ENCODE measurements at places on chromosomes 3 and 15.

DNA sequence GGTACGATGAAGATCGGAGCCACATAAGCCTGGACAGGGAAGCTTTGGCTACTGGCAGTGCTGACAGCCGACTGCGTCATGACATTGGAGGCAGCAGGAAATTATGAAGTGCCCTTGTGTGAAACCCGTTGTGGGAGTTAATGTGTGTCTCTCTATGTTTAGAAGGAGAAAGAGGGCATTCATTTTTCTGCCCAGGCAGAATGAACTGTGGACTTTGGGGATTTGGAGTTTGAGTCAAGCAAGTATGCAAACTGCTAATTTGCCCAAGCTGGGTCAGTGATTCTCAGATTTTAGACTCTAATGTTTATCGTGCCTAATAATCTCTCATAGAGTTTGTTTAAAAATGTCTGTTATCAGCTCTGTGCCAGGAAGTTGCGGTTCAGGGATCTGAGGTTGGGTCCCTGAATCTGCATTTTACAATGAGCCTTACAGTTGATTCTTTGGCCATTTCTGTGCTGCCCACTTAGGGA, 5.6 kb downstream of the CTXND1 start:
- no peak for DNase-seq

DNA sequence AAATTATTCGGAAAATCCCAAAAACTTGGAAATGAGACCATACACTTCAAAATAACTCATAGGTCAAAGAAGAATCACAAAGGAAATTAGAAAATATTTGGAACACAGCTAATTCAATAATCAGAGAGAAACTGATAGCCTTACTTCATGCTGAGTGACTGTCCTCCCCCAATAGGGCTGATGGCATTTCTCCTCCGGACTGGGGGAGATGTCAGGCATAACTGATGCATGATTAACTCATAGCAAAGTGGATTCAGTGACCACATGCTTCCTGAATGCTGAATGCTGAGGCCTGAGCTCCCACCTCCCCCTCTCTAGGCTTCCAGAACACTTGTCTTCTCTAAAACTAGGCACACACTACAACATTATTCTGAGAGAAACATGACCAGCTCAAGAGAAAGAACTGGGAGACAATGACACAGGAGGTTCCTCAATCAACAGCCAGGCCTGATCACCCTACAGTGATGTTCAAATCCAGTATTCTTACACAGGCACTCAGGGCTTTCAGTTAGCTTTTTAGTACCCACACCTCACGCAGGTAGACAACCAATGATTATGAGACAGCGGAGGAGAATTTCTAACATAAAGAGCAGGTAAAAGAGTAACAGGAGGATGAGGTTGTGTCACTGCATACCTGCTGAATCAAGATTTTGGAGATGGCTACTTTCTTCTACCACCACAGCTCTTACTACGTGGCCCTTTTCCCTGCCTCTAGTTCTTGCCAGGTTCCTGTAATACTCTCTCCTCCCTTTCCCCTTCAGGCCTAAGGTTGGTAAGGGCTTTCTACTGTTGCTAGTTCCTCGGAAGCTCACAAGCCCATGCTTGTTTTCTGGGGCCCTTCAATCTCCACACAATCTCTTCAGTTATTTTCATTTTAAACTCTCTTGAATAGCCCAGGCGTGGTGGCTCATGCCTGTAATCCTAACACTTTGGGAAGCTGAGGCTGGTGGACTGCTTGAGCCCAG, 96.1 kb downstream of the FMN1 start:
- no peak for DNase-seq

GRCh38 chr3:44913868-44914468, 39.6 kb downstream of the TGM4 start:
- DNase-seq: peak; percentile 16

GRCh38 chr3:15148614-15149013, 49.7 kb upstream of the RBSN start:
- no peak for DNase-seq

GRCh38 chr3:95277613-95278012, 1214.8 kb downstream of the NSUN3 start:
- DNase-seq: no peak

GRCh38 chr3:144652573-144652972, 681.0 kb downstream of the DIPK2A start:
- no peak for DNase-seq

DNA sequence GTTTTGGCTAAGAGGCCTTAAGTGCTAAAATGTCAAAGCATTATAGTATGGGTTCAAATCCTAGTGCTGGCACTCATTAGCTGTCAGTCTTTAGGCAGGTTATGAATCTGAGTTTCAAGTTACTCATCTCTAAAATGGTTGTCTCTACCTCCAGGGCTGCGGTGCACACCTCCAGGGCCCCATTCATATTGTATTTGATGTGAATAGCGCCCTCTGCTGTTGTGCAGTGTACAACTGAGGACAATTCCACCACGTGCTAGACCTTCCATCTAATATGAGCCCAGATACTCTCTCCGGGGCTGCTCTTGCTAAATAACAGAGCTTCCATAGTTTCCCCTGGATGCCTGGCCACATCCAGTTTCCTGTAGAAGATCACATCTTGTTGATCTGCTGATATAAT, 54.3 kb downstream of the OXNAD1 start:
- peak; percentile 81 for DNase-seq

- DNase-seq: no peak
These were observed 153.5 kb upstream of the GOLIM4 start for GRCh38 chr3:168249205-168249549.

DNA sequence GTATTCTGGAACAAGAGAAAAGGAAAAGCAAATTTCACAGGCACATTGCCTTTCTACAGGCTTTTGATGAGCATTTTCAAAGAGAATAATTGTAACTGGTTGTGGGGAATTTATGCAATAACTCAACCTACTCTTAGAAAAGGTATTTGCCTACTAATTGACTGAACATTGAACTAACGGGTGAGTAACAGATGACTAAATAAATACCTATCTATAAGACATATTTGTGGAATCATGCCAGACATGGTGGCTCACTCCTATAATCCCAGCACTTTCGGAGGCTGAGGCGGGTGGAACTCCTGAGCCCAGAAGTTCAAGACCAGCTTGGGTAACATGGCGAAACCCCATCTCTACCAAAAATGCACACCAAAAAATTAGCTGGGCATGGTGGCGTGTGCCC, 367.7 kb downstream of the CGGBP1 start:
- no peak for DNase-seq

DNA sequence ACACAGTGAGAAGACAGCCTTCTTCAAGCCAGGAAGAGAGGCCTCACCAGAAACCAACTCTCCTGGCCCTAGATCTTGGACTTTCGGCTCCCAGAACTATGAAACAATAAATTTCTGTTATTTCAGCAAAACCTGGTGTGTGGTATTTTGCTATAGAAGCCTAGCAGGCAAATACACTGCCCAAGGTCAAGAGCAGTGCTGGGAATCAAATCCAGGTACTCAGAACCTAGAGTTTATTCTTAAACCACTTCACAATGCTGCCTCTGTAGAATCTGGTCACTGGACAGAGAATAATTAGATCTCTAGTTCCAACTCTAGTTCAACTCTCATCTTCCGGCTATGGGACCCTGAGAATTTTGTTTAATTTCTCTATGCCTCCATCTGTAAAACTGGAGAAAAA, 46.6 kb downstream of the ATP13A4 start:
- no peak for DNase-seq

- no peak for DNase-seq
These were observed 171.9 kb downstream of the ERC2 start for GRCh38 chr3:56296361-56296760.

- no peak for DNase-seq
These were observed 40.3 kb downstream of the HGD start for GRCh38 chr3:120641696-120642246.

DNA sequence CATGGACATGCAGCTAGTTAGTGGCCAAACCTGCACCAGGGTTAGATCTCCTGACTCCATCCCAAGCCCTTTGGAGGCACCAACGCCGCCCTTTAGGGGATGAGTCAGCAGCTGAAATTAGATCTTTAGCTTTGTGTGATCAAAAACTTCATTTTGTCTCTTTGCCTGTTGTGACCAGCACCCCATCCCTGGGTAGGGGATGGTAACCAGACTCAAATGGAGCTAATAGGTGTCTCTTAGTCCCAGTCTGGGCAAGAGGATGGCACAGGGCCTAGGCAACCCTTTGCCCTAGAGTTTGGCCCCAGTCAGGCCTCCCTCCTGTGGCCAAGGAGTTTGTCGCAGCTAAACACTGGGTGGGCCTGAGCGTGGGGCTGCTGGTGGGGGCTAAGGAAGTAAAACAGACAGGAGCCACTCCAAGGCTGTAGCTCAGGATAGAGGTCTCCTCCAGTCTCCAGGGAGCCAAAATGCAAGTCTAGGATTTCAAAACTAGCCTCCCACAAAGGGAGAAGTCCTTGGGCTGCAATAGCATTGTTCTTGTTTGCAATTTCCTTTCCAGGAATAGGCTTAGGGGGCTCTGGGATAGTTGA, 105.1 kb downstream of the CPN2 start:
- no peak for DNase-seq

GRCh38 chr15:34213690-34214089, 3.8 kb upstream of the KATNBL1 start:
- DNase-seq: no peak

GRCh38 chr3:56775445-56775837, 26.3 kb downstream of the ARHGEF3 start:
- DNase-seq: no peak

DNA sequence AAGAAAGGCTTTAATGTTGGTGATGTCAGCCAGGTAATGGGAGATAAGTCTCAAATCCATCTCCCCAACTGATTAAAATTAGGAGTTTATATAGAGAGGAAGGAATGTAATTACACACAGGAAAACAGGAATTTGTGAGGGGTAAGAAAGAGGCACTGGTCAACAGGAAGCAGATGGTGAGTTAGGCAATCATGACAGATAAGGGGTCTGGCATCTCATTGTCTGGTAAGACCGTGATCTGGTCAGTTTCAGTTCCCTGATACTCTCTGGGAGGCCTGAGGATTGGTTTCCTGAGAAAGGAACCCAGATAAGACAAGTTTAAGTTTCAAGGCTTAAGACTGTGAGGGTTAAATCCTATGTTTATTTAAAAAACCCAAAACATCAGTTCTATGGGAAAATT, 414.7 kb upstream of the ARRDC4 start:
- no peak for DNase-seq

DNA sequence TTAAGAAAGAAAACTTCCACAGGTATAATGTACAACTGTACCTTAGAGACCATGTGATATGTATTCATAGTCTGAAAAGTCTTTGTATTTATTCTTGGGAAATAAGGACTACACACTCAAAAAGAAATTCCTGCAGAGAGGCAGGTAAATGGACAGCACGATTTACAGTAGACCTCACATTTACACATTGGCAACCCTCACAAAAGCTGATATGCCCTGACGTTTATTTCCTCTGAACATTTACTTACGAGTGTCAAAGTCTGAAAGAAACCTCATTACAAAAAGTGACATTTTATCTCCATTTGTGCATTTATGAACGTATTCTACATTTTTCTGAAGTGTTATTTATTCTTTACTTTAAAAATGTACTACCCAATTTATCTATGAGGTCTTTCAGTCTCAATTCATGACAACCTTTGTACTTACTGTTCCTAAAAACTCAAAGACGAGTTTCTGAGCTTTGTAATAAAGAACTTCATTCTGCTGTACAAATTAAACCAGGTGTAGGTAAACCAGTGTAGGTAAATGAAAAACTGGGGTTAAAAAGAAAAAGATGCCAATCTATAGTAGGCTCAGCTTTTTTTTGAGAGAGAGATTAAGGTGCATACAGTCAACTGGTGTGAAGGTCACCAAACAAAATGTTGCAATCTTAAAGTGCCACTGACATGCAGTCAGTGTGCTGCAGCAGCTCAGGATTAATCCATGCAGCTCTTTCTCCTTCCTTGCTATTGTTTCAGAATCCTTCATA, 44.3 kb downstream of the THRB start:
- no peak for DNase-seq

DNA sequence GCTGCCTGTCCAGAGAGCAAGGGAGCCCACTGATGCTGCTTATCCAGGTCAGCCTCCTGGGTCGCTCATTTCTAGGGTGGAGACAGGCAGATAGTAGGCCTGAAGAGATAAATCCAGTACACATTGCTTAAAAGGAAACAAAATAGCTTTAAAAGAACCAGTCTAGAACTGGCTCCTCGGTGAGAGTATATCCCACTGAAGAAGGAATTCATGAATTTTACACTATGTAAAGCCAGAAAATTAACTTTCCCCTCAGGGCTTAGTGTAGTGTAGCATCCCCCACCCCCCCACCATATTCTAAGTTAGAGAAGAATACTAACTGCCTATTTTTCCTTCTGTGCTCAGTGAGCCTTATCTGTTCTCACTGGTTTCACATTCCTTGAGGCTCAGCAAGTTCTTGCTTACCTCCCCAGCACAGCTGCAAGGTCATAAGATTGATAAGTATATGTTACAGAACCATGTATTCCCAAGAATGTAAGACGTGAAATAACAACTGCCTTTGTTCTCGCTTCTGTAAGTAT, 30.5 kb upstream of the NOX5 start:
- DNase-seq: no peak

GRCh38 chr3:98730338-98730737, 32.8 kb upstream of the ST3GAL6 start:
- DNase-seq: no peak

- DNase-seq: no peak
These were observed 52.2 kb upstream of the HES1 start for GRCh38 chr3:194083637-194084224.

DNA sequence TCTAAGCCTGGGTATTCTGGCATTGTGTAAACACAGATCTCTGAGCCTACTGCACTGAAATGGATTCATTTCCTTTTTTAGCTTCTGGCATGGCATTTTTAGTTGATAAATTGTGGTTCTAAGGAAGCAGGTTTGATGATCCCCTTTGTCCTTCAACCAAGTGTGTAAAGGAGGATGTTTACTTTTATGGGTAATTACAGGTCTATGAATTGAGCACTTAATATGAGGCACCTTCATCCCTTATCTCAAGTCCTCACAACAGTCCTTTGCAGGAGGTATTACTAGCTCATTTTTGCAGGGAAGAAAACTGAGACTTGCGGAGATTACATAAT, 30.8 kb upstream of the ZBTB38 start:
- no peak for DNase-seq

GRCh38 chr3:13818919-13819318, 61.0 kb downstream of the WNT7A start:
- no peak for DNase-seq

- no peak for DNase-seq
These were observed 47.2 kb downstream of the CADM2 start for GRCh38 chr3:85005946-85006345.

DNA sequence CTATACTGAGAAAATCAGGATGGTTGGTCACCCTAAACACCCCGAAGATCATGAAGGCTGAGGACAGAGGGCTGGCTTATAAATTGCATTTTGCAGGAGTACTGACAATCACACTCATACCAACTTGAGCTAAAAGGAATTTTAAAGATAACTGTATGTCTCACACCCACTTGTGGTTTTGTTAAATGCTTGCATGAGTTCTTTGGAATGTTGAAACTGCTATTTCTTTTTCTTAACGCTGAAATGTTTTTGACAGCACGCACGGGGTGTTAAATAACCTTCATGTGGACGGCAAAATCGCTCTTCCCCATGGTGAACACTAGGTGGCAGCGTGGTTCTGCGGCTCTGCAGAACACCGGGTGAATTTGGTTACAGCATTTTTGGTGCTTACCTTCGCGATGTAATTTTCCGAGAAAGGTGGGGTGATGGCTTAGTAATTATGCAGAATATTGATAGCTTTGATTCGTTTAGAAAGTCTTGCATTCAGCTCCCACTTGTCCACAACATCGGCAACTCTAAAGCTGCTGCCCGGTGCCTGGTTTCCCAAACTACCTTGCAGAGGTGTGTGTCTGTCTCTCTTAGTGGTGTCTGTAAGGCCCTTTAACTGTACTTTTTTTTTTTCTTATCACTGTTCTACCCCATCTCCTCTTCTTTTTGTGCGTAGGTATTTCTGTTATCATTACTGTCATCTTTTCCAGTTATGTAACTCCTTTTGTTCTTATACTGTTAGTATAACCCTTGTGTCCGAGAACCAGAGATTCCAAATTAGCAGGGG, 51.7 kb downstream of the ARNT2 start:
- no peak for DNase-seq

All from stimulated activated CD8-positive, alpha-beta memory T cell treated with anti-CD3 and anti-CD28 coated beads, Interleukin-7, amount 100 ng/mL, for 48 hours (primary cell).